Left forelimb (tissue), 1 donor: ENCODE measurements at places on chromosomes 12 and 14.
A peak's percentile ranks its signal among the peaks of the same experiment; 100 is the strongest.

GRCh38 chr14:78131201-78131600 lies 39.0 kb upstream of the NRXN3 start:
- no peak for DNase-seq

DNA sequence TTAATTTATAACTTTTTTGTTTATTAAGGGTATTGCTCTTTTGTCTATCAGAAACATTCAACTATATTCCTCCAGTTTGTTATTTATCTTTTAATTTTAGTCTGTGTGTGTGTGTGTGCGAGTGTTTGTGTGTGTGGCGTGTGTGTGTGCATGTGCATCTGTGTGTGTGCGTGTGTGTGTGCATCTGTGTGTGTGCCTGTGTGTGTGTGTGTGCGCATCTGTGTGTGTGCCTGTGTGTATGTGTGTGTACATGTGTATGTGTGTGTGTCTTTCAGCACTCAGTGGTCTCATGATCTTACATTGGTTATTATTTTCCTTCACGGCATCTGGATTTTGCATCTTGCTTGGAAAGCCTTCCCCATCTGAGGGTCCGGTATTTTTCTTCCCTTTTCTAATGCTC lies 281.1 kb upstream of the RTL1 start:
- DNase-seq, result peak; percentile 61

DNA sequence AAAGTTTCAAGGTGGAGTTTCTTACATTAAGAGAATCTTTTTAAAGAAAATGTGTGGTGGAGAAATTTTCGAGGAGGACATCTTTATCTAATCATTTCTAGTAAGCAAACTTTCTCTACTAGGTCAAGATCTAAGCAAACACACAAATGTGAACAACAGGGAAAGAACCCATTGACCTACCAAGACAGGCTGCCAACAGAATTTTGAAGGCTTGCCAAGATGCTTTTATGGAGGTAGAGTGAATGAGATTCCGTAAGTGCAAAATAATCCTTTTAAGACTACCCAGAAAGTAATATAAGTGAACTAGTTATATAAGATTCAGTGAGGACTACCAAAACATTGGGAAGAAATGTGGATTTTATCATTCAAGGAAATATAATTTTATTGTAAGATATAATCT lies 357.1 kb upstream of the PDE3A start:
- DNase-seq, result no peak

- DNase-seq, result no peak
Observed at GRCh38 chr14:75311356-75311755, 32.7 kb downstream of the FOS start.

GRCh38 chr14:99530407-99531155 lies 49.4 kb downstream of the CCNK start:
- no peak for DNase-seq

GRCh38 chr14:21528381-21529348 lies 2.5 kb upstream of the SALL2 start:
- no peak for DNase-seq

GRCh38 chr14:56487761-56488160 lies 91.8 kb upstream of the TMEM260 start:
- DNase-seq, result no peak

GRCh38 chr12:92426332-92426731 lies 276.5 kb upstream of the PLEKHG7 start:
- DNase-seq, result no peak

DNA sequence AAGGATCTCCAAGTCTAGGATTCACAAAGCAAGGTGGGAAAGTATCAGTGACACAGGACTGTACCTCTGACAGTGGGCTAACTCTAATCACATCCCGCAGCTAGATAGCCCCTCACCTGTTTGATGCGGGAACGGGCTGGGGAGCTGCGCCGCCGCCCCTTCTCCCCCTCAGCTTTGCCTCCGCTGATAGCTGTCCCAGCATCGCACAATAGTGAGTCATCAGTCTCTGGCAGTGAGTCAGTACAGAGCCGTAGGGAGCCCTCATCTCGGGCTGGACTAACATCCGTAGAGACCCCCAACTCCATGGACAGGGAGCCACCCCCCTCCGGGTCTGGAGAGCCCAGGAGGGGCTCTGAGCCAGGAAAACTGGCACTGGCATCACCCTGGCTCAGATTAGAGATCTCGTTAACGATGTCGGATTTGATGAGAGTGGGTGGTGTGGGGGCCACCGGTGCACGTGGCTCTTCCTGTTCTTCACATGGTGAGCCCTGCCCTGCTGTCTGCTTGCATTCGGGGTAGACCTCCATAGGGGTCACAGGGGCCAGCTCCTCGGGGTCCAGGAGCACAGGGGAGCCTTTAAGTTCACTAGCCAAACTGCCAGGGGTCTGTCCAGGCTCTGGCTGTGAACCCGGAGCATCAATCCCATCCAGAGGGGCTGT lies 10.9 kb downstream of the KMT2D start:
- no peak for DNase-seq

GRCh38 chr12:64749461-64750200 lies 9.6 kb downstream of the GNS start:
- DNase-seq, result no peak

DNA sequence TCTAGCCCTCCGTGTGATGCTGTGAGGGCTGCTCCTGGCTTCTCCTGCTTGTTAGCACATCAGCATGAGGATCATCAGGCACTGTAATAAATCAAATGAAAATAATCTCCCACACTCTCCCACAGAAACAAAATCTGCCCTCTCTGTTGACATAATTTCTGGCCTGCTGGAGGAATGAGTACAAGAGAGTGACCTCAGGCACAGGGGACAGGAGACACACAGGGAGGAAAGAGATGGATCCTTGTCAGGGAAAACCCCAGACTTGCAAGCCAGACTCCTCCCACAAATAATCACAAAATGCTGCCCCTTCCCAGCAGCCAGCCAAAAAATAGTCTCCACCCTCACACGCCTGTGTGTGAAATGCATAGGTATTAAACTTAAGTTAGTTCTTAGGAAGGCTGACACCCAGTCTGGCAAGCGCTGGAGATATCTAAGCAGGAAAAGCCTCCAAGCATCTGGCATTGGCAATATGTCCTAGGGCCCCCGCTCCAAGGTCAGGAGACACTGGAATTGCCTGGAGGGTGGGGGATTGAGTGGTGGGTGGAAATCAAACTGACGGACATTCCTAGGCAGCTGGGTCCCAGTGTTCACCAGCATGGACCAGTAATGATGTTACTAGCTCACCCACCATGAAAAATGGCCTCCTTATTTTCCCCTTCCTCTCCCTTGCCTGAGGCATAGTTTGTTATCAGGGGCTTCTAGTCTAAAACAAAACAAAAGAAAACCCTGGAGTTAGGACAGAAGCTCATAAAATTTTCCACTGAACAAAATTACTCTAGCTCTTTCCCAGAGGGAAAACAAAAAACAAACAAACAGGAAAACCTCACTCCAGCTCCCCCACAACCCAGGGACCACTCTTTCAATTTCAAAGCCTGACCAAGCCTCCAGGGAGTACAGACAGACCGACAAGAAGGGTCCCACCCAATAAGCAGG lies 22.0 kb downstream of the SMUG1 start:
- DNase-seq, result no peak

GRCh38 chr12:113724794-113725556 lies 241.2 kb downstream of the RBM19 start:
- DNase-seq, result no peak

- no peak for DNase-seq
Observed at GRCh38 chr12:109449845-109450532, 27.1 kb downstream of the KCTD10 start.

DNA sequence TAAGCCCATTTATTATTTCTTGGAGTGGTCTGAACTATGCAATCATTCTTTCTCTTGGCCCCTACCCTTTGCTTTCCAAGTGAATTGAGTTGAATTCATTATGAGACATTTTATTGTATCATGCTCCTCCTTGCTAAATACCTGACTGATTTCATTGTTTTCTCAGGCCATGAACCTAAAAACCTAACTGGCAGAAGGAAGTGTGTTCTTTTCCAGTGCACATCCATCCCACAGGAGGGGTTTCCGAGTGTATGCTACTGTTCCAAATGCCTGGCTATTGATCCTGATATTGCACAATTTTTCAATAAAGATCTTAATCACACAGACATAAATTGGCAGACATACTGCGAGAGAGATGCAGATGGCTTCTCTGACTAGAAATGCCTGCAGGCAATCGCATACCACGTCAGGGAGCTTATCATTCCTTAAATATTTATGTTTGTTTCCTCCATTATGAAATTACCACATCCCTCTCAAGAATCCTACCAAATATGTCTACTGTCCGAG lies 162.2 kb upstream of the EGLN3 start:
- DNase-seq, result no peak

GRCh38 chr12:129868575-129868974 lies 35.2 kb downstream of the TMEM132D start:
- no peak for DNase-seq

GRCh38 chr14:24701062-24701461 lies 67.1 kb upstream of the GZMB start:
- no peak for DNase-seq

GRCh38 chr12:92656911-92657310 lies 45.9 kb upstream of the PLEKHG7 start:
- DNase-seq, result no peak

DNA sequence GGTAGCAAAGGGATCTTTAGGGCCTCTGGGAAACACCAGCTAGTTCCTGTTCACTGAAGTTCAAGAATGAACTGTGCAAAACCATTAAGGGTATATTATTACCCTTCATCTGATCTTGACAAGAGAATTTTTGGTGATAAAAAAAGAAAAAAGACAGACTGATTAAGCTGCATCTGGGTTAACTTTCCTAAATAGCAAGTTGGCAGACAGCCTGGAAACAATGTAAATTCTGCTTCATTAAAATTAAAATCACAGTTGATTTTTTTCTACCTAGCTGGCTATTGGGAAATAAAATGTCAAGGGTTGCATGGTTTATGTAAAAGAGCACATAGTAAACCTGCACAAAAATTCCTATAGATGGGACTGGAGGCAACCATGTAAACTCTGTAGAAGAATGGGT lies 126.6 kb upstream of the PRKD1 start:
- no peak for DNase-seq

- no peak for DNase-seq
Observed at GRCh38 chr12:122593910-122594309, 66.9 kb downstream of the KNTC1 start.

DNA sequence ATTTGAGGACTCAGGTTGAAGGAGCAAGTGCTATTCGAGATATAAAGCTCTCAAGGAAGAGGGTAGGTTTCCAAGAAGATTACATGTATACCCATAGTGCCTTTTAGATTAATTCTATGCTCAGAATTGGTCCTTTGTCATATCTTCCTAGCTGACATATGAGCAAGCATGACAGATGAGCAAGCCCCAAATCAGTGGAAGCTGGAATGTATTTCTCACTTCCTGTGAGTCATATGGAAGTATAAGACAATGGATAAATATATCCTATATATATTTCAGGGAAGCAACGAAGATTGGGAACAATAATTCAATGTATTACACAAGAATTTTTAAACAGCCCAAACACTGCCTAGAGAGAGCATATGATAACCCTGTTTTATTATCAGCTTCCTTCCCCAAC lies 674.1 kb upstream of the ATXN7L3B start:
- DNase-seq, result no peak

DNA sequence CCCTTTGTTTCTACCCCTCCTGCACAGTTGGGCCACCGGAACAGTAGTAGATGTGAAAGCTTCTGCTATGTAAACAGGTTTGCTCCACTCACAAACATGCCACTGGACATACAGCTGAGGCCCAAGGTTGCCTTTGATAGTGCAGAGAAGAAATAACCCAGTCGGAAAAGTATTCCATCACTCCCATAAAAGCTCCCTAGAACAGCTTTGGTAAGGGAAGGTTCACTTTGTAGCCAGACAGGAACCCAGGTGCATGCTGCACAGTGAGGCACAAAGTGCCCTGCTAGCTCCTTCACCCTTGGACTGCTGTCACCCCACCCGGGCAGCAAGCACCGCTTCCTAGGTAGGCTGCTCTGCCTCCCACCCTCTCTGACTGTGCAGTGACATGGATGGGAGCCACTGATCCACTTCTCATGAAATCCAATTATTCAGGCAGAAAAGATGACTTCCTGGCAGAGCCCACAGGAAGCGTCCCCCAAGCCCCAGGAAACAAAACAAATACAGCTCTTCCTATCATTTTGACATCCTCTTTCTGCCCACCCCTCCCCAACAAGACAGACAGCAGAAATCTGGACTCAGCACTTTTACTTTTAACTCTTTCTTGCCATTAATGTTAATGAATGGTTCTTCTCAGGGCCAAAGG lies 100.2 kb downstream of the SRGAP1 start:
- no peak for DNase-seq

GRCh38 chr12:46535907-46536306 lies 163.3 kb upstream of the SLC38A2 start:
- no peak for DNase-seq

DNA sequence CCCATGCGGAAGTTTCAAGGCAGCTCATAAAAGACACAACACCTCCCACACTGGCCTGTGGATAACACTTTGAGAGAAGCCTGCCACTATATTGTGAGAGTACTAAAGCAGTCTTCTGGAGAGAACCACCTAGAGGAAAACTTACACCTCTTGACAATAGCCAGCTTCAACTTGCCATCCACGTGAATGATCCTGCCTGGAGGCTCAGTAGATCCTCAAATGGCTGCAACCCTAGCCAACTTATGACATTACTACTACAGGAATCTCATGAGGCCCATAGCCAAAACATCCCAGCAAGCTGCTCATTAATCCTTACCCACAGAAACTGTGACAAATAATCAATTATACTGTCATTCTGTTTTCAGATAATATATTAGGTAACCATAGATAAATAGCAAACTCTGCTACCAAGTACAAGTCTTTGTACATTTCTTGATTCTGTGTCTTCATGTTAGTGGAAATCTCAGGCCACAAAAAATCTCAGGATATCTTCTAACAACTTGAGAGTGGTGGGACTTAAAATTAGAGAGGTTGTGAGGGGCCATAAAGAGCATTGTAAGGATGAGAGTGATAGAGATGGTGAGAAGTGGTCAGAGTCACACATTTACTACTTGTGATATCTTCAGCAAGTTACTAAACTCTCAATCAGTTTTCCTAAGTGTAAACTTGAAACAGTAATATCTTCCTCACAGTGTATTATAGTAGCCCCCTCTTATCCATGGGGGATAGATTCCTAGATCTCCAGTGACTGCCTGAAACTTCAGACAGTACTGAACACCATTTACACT lies 368.0 kb downstream of the C12orf50 start:
- DNase-seq, result no peak

DNA sequence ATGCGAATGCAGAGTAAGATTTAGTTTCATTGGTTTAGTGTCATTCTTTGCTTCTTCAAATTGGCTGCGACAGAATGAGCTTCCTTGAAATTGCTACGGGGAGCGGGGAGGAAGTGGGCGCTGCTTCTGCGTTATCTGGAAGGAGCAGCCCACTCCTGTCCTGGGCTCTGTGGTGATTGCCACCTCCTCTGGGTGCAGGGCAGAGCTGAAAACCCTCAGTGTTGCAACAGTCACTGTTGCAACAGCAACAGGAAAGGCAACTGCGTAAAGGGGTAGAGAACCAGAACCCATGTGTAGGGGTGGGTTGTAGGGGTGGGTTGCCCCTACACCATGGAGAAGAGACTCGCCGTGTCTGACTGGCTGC lies 57.7 kb downstream of the MAX start:
- DNase-seq, result no peak

- no peak for DNase-seq
Observed at GRCh38 chr14:80637756-80638619, 303.6 kb downstream of the CEP128 start.
